ENCODE measurements at places on chromosomes 7 and 10.

- DNase-seq, result no peak
Measured at GRCh38 chr10:128156999-128157755, 31.0 kb upstream of the MKI67 start.

GRCh38 chr10:61476529-61476928 lies 23.3 kb upstream of the TMEM26 start:
- no peak for DNase-seq

GRCh38 chr7:46651070-46651469 lies 730.0 kb upstream of the IGFBP3 start:
- DNase-seq, result no peak

DNA sequence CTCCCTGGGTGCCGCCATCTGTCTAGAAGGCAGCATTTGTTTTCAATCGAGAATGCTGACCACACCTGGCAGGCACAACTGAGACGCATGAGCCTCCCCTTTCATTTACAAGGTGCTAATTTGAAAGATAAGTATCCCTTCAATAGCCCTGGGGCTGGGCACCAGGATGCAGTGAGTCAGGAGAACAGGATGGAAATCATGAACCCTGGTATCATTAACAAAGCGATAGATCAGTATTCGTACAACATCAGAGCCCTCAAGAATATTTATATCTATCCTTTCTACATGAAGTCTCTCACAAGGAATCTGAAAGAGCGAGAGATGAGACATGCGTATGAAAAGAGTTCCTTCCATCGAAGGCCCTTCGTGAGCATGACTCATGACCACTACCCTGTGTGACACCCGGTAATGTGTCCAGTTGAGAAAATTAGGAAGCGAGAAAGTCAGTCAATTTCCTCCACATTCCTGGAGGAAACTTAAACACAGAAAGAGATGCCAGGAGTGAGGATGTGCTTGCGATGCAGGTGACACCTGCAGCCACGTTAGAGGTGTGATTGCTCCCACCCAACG lies 123.1 kb upstream of the PITRM1 start:
- peak; percentile 24 for DNase-seq

- DNase-seq, result no peak
Measured at GRCh38 chr10:19421674-19422073, 373.1 kb downstream of the MALRD1 start.

DNA sequence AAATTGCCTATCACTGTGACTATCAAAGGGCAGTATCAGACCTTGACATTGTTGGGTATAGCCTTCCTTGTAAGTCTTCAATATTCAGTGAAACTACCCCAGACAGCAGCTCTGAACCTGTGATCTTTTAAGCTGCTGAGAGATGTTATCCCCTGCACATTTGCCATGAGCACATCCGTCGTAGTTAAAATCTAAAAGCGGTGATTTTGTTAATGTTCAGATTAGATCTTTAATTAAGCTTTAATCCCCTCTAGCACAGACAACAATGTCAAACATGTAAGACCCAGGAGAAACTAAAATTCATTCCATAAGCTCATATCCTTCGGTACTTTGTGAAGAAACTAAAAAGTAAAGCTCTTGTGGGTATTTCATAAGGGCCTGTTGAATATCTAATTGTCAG lies 105.8 kb downstream of the MALRD1 start:
- DNase-seq, result no peak

DNA sequence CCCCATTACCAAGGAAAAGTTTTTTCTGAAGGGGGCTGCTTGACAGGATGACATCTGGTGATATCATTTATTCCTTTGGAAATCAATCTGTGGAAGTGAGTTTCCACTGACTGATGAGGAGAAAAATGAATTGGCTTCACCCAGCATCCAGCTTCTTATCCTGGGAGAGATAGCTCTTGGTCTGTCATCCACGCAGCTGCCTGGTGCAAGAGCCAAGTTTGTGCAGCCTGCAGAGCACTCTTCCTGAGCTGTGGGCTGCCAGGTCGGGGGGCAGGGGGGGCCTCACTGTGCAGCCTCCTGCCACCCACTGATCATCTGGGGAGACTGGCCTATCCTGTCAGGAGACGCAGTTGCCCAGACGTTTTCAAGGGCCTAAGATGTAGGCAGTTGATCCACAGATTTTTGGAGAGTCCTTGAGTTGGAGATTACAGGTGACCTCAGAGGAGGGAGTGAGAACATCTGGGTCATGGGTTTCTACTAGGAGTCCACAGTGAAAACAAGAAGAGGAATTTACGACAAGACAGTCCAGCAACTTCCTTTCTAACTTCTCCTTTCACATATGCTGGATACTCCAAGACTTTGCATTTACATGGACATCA lies 75.4 kb downstream of the EGFR start:
- DNase-seq, result no peak

- no peak for DNase-seq
Measured at GRCh38 chr7:121397361-121397760, 1.3 kb upstream of the FAM3C start.

DNA sequence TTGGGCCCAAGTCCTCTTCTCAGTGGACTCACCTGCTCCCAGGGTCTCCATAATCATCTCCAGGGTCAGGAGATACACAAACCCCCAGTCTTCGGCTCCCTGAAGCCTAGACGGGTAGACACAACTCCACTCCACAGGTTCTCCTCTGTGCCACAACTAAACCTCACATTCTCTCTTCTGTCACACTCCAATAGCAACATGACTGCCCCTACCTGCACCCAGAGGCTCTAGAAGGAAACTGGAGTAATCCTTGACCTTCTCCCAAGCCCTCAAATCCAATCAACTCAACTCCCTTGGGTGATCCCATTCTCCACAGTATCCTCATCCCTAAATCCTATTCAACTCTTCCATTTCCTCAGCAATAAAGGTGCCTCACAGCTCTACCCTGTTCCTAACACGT lies 16.2 kb downstream of the HNRNPF start:
- DNase-seq, result no peak

GRCh38 chr7:23476286-23477156 lies 6.2 kb upstream of the IGF2BP3 start:
- no peak for DNase-seq

- no peak for DNase-seq
Measured at GRCh38 chr7:25926451-25926850, 225.5 kb upstream of the NFE2L3 start.

GRCh38 chr7:55325371-55325792 lies 39.8 kb upstream of the LANCL2 start:
- DNase-seq, result no peak

DNA sequence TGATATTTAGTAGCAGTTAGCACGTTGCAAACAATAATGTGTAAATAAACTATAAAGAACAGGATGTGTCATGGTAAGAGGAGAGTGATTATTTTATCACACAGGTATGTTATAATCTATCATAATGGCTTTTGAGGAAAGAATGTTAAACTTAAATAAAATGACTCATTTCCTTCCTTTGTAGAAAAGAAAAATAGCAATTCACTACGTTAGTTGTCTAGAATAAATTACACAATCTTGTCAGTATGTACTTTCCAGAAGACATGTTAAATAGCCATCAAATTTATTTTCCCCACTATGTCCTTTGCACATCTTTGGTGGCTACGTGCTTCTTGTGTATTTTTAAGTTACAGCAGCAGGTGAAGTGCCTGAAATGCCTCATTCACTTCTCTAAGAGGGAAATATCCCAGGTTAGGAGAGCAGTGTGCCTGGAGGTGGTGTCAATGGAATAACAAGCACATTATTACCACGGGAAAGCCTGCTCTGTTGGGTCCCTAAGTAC lies 133.8 kb downstream of the SEMA3A start:
- peak; percentile 5 for DNase-seq

- no peak for DNase-seq
Measured at GRCh38 chr10:28948046-28948445, 270.7 kb downstream of the BAMBI start.

GRCh38 chr7:116601426-116601825 lies 70.6 kb upstream of the MET start:
- DNase-seq, result no peak

DNA sequence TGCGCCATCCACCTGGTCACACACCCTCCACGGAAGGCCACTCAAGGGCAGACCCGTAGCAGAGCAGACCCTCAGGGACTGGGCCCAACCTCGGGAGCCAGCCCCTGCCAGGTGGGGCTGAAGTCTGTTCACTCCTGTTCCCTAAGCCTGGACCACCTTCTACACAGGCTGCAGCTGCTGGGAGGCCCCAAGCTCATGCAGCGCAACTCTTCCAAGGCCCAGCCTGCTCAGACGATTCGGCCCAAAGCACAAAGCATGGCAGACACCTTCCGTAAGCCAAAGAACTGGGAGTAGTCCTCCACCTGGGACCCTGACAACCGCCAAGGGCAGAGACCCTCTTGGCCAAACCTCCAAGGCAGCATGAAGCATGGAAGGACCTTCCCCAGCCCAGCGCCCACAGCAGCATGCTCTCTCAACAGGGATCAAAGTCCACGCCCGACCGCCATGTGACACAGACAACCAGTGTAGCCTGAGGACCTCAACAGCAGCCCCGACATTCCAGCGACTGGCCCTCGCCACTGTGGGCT lies 11.5 kb downstream of the SHH start:
- DNase-seq, result no peak

GRCh38 chr10:76282061-76283025 lies 850.9 kb downstream of the LRMDA start:
- DNase-seq, result peak; percentile 53

DNA sequence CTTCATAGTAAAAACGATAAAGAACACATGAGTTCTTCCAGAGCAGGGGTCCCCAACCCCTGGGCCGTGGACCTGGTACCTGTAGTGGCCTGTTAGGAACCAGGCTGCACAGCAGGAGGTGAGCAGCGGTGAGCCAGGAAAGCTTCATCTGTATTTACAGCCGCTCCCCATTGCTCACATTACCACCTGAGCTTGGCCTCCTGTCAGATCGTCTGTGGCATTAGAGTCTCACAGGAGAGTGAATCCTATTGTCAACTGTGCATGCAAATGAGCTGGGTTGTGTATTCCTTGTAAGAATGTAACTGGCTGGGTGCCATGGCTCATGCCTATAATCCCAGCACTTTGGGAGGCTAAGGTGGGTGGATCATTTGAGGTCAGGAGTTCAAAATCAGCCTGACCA lies 229.5 kb downstream of the CNTNAP2 start:
- no peak for DNase-seq

GRCh38 chr10:69712342-69712741 lies 82.3 kb downstream of the FAM241B start:
- DNase-seq, result no peak

GRCh38 chr7:155597753-155598140 lies 46.7 kb upstream of the RBM33 start:
- no peak for DNase-seq

- no peak for DNase-seq
Measured at GRCh38 chr10:32317795-32318357, 29.1 kb downstream of the EPC1 start.

DNA sequence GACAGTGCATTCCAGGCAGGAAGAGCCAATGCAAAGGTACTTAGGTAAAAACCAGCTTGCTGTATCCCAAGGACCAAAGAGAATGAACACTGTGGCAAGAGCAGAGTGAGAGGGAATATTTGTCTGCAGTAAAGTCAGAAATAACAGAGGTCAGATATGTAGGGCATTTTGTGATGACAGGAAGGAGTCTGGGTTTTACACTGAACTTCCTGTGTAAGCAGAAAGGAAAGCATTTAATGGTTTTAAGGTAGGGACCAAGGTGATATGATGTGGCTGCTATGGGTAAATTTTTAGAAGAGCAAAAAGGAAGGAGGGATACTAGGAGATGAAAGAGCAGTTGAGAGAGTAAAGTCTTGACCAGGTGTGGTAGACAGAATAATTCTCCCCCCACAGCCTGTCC lies 10.1 kb downstream of the ABCB1 start:
- no peak for DNase-seq

DNA sequence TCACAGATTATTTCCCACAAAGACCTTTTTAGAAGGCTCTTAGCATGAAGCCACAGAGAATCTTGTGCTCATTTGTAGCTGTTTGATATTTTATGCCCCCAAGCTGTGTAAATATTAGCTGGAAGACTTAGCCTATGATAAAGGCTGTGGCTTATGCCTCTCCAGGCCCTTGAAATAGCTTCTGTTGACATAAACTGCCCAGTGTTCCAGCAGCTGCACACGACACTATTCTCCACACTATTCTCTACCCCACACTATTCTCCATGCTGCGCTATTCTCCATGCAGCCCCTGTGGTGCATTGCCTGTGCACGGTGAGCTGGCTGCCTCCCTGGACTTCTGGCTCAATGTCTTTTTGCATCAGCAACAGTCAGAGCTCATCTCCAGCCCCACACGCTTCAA lies 13.1 kb downstream of the DDC start:
- peak; percentile 99 for DNase-seq
